ENCODE measurements at places on chromosomes 6 and 20.

GRCh38 chr20:52234302-52235045 lies 42.9 kb upstream of the ZFP64 start:
- no peak for DNase-seq

- DNase-seq = no peak
These were observed 431.6 kb downstream of the GJA1 start for GRCh38 chr6:121867095-121867494.

DNA sequence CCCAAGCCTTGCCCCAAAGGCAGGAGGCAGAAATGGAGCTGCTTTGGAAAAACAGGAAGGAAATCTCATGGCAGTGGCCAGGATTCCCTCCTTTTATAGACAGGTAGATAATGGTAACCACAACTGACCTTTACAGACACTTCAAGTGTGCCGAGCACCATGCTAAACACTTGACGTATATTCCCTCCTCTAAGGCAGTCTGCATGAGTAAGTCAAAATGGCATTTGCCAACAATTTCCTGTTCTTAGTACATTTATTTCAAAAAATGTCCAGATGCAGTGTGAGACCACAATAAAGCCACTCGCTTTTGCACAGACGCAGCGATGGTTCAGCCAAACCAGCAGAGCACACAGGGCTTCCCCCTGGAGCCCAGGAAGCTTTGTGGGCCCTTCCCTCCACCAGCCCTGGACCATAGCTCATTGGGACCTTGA lies 16.5 kb upstream of the GPR6 start:
- no peak for DNase-seq

- peak; percentile 21 for DNase-seq
These were observed 209.4 kb downstream of the CDH4 start for GRCh38 chr20:61461461-61461860.

- DNase-seq = peak; percentile 26
These were observed 106.0 kb downstream of the SH3BGRL2 start for GRCh38 chr6:79737172-79737571.

DNA sequence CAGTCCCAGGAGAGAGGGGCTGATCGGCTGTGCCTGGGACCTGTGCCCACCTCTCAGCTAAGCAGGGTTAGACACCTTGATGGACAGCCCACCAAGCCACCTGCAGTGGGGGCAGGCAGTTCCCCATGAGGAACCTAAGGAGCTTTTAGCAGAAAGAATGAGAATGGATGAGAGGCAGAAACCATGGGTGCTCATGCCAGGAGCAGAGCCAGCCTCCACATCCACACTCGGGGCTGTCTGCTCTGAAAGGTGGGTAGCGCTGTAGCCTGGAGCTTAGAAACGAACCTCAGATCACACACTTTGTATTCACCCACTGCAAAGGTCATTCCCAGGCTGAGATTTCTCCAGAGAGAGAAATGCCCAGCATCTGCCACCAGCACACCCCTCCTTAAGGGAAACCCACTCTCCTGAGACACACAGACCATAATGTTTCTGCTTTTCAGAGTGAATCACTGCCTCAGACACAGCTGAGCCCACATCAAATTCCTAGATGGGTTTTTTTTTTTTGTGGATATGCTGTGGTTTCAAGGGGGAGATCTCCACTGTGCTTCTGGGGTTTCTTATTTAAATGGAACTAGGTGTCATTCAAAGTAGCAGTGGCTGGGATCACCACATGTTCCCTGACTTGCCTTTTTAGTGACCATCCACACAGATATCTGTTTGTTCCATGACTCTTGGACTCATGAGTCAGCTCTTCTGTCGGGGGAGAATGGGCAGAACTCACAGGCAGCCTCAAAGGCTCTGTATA lies 218.9 kb downstream of the EYA2 start:
- no peak for DNase-seq

GRCh38 chr6:36688739-36689075 lies 8.9 kb upstream of the RAB44 start:
- DNase-seq = no peak

Data from nephron progenitor cell (in vitro differentiated cells).